ENCODE measurements at places on chromosomes 11 and 22.

GRCh38 chr11:120819437-120820365 is 204.2 kb upstream of the TBCEL start:
- DNase-seq: no peak

GRCh38 chr11:1672613-1673350 is 24.2 kb upstream of the KRTAP5-6 start:
- no peak for DNase-seq

GRCh38 chr22:23109079-23109347 is 32.8 kb downstream of the RSPH14 start:
- no peak for DNase-seq

GRCh38 chr11:84420271-84420670 is 1134.1 kb upstream of the CCDC90B start:
- DNase-seq: no peak

DNA sequence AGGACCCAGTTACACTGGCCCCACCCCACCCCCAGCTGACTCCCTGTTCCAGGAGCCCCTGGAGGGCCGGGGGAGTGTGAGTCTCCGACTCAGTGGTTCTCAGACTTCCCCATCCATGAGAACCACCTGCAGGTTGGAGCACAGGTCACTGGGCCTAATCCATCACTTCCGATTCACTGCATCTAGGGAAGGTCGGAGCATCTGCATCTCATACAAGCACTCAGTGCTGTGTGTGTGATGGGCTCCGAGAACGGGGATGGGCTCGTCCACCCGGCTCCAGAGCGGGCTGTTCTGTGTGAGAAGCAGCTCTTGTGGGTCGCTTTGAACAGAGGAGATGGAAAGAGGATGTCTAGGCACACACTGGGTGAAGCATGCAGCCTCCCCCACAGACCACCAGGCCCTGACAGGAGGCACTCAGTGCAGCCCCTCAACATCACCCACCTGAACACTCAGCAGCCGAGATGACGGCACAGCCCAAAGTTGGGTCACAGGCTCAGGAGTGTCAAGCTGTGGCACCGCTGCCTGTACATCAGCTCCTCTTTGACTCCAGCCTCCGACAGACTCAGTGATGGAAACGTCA is 541.4 kb downstream of the BRD1 start:
- no peak for DNase-seq

- no peak for DNase-seq
Measured at GRCh38 chr22:47164514-47165337, 402.3 kb downstream of the TBC1D22A start.

GRCh38 chr11:2529636-2530035 is 84.8 kb downstream of the KCNQ1 start:
- no peak for DNase-seq

- DNase-seq: no peak
Measured at GRCh38 chr11:27388869-27389268, 25.9 kb upstream of the CCDC34 start.

GRCh38 chr11:94595076-94595475 is 27.9 kb downstream of the PIWIL4 start:
- DNase-seq: no peak

GRCh38 chr11:8055836-8056526 is 25.0 kb upstream of the TUB start:
- DNase-seq: no peak

DNA sequence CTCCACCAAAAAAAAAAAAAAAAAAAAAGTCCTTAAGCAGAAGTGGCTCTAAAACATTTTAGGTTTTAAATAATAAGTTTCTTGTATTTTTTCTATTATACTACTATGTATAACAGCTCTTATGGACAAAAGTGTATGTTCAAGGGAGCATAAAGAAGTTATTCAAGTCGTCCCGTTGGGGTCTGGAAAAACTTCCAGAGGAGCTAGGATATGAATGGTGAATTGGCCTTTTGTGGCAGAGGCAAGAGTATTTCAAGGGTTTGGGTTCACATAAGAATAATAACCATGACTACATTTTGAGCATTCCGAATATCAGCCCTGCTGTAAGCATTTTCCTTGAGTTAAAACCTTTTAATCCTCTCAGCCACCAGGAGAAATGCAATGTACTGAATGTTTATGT is 50.6 kb upstream of the ARHGAP42 start:
- DNase-seq: no peak

DNA sequence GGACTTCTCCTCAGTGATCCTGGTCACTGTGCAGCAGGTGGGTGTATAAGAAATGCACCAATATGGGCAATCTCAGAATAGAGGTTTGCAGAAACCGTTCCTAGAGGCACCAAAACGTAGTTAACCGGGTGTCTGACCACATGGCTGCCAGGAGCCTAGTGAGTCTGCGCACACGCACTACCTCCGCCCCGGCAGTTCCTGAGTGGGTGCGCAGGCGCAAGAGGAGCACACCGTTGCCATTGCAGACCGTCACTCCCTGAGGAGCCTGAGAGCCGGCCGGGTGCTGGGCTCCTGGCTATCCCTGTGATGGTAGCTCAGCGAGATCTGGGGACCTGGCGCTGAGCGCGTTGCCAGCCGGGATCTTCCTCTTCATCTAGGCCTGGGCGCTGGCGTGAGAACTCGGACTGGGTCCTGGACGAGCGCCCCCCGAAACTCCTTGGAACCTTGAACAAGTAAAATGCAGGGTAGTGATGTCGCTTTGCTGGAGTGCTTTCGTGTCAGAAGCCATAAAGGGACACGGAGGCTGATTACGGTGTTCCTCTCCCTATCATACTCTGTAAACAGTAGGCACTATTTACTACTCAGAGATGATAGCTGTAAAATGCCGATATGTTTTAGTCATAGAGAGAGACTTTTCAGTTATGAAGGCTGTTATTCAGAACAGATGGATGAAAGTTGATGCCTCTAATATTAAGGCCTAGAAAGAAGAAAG is at the start of gene MS4A13:
Gene MS4A13 (plus strand): TSS at position 249 of the 712 bp plus-strand sequence. CDS start 2,692 bp downstream, outside the sequence.
- DNase-seq: no peak

- DNase-seq: no peak
Measured at GRCh38 chr22:24441406-24442351, 14.3 kb downstream of the ADORA2A start.

- no peak for DNase-seq
Measured at GRCh38 chr11:60952742-60953170, 780 bp upstream of the SLC15A3 start.

DNA sequence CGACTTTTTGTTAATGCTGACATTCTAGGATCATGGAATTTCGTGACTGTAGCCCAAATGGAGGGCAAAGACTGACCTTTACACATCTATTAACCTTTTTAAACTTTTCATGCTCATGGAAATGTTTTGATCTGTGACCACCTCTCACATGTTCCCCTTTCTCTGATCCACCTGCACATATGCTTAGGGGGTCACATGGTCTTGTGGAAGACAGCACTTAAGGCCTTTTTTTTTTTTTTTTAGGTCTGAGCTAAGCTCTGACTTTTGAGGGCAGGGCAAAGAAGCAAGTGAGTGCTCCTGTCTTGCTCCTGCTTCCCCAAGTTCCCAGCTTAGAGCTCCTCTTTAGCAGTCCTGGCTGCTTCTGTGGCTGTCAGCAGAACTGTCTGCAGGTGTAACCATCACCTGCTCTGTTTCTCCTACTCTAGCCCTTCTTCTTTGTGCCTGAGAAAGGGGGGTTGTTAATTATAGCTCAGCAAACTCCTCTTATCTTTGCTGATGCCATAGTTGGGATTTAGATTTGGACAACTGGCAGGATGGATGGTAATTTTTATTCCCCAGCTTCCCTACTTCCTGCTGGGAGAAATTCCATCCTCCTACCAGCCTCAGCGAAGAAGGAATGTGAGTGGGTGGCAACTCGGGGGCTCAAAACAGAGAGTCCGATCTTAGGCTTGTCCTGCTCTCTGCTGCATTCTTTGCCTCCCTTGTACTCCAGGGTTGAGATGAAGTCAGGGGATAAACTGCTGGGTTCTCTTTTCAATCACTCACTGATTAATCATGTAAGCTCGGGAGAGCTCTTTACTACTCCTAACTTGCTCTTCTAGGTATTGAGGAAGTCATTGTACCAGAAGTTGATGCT is 64.4 kb downstream of the GRAMD1B start:
- DNase-seq: no peak

DNA sequence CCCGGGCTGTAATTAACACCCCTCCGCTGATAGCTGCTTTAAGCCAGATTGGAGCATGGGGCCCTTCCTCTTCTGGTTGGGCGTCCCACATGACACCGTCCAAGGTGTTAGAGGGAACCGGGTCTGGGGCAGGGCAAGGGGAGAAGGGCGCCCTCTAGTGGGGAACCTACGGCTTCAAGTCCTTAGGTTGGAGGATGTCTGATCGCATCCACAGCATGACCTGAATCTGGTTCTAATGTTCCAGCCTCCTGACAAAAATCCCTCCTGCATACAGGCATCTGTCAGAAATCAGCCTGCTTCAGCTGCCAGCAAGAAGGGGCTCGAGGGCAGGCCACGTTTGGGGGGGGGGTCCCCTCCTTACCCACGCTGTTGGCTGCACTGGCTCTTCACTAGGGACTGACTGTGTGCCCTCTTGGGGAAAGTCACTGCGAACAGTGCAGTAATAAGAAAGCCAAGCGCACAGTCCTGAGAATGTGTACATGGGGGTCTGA is 94.2 kb upstream of the TBCEL start:
- DNase-seq: peak; percentile 19

GRCh38 chr11:124315052-124315451 is 1.3 kb upstream of the OR8D1 start:
- no peak for DNase-seq

DNA sequence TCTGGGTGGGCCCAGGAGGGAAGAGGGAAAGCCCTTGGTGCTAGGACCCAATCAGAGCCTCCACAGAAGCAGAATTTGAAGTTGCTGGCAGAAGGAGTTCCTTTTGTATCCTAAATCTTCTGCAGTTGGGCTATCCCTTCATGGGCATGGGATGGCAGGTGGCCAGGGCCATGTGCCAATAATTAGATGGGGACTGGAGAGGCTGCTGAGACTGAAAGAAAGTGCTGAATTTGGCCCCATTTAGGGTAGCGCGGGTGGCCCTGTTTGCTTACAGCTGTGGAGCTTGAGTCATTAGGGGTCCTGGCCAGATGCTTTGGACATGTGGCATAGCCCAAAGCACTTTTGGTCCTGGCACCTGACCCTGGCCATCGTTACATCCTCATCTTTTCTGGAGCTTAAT is 27.1 kb downstream of the PARVA start:
- no peak for DNase-seq

GRCh38 chr11:62082292-62082657 is 41.5 kb upstream of the INCENP start:
- no peak for DNase-seq

DNA sequence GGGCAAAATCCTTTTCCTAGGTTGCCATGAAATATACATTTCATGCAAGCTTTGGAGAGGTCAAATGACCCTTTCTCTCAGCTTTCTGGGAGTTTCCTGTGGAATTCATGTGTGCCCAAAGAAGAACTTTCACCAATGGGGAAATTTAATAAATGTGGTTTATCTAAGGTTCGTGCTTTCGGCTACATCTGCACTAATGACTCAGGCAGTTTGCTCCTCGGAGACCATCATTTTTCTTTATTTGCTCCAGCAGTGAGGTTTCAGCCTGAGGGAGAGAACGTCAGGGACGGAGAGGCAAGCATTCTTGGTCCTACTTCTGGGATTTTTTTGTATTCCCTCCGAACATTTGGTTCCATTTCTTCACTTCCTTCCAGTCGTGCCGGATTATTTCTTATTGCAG is 85.2 kb downstream of the FLI1 start:
- no peak for DNase-seq

GRCh38 chr22:39733191-39733590 is 160.4 kb downstream of the ENTHD1 start:
- no peak for DNase-seq

DNA sequence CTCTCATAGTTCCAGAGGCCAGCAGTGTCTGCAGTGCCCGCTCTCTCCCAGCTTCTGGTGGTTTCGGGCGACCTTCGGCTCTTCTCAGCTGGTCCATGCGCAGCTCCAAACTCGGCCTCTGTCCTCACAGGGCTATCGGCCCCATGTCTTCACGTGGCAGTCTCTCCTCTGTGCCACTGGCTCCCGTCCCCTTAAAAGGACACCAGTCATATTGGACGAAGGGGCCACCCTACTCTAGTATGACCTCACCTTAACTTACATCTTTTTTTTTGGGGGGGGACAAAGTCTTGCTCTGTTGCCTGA is 13.8 kb downstream of the LTO1 start:
- DNase-seq: no peak

- DNase-seq: no peak
Measured at GRCh38 chr11:19772480-19772879, 59.8 kb downstream of the NAV2 start.

GRCh38 chr22:43098356-43098755 is 9.2 kb upstream of the TTLL1 start:
- DNase-seq: no peak

DNA sequence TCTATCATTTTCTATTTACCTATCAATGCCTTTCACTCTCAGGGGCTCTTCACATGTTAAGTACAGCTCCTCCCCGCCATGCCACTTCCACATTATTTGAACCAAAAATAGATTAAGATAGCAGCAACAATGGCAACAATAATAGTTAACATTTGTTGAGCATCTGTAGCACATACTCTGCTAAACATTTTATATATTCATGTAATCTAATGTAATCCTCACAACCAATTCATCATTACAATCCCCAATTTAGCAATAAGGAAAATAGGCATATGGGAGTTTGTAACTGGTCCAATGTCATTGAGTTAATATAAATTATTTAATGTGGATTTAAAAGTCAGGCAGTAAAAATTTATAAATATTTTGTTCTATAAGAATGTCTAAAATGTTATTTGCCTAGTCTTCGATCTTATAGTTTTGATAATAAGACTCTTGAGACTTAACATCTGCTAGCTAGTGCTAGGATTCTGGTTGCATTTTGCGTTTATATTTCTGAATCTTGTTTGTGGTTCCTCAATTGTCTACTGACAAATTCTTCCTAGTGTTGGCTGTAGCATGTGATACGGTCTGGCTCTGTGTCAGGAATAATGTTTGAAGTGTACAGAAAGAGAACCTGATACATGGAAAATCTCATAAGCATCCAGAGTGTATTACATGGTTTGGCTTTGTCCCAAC is 621.5 kb upstream of the LUZP2 start:
- DNase-seq: no peak

GRCh38 chr11:44133335-44133946 is 38.0 kb downstream of the EXT2 start:
- DNase-seq: no peak

GRCh38 chr11:83282084-83282716 is 4.0 kb downstream of the CCDC90B start:
- DNase-seq: no peak

- DNase-seq: no peak
Measured at GRCh38 chr22:50305923-50306566, 1.4 kb downstream of the PLXNB2 start.

DNA sequence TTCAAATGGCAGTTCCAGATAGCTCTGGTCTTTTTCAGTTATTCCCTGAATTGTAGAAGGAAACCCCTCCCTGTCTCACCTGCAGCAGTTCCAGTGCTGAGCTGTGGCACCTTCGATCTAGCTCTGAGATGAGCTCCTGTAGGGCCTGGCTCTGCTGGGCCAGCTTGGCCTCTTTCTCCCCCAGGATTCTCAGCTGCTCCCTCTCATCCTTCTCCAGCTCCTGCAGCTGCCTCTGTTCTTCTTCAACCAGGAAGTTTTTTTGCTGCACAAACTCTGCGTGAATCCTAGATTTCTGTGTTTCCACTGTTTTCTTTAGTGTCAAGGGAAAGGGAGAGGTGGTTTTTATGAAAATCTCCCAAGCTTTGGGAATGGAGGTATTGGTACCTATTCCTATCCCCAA is 5.3 kb downstream of the TRIM21 start:
- no peak for DNase-seq

- no peak for DNase-seq
Measured at GRCh38 chr11:12293486-12293885, 83.9 kb upstream of the PARVA start.
